Tongue (tissue), 3 donors: ENCODE measurements at places on chromosomes 11 and 22.

- no peak for DNase-seq
Observed at GRCh38 chr11:115678942-115679341, 174.7 kb upstream of the CADM1 start.

DNA sequence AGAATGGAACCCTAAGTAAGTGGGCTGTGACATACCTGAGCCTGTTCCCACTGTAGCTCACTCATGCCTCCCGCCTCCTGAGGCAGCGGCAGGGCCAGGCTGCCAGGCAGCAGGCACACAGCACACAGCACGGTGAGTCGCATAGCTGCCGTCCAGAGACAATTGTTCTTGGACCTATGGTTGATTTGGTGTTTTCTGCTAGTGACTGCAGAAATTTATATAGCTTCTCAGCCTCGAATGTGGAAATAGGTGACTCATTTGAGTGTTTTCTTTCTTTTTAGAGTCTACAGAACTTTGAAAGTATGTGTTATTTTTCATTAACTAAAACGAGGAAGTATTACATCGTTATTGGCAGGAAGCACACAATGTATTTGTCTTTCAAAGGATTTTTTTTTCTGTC is at the start of gene MMP7:
MMP7 (minus strand) TSS at position 190 of the 400 bp plus-strand sequence; CDS start at position 143, 47 bp downstream.
- no peak for DNase-seq

DNA sequence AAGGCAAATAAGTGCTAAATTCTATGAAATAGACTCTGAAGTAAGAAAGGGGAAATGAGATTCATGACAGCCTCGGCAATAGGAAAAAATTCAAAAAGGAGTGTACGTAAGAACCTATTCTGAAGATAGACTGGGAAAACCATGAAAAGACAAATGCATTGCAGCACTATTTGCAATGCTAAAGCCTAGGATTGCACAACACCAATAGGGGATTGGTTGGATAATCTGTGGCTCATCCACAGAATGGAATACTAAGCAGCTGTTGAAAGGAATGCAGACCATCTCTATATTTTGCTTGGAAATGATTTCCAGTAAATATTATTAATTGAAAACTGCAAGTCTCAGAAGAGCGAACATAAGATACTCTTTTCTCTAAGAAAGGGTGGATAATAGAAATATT is 91.7 kb upstream of the CLMP start:
- DNase-seq, result no peak

DNA sequence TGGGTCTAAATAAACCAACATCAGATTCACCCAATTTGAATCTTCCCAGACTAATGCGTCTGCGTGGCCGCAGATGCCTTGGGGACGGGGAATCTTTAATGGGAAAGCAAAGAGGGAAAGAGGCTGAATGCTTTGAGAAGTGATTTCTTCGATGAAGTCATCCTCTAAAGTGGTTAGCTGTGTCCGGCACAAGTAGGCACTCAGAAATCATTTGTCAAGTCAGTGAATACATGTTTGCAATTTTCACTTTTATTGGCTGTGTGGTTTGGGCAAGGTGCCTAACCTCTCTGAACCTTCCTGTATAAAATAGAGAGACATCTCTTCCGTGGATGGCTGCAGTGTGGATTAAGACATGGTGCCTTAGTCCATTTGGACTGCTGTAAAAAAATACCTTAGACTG is 19.7 kb upstream of the IFT27 start:
- DNase-seq, result no peak
